ENCODE measurements at places on chromosomes 2 and 18. TPM values are rescaled to one million over a fixed set of nuclear protein-coding genes. Genes with fewer than 3 reads are reported as not detected.

GCG gene
- not detected for total RNA-seq

COL3A1 gene
- total RNA-seq, result 351 TPM

GPD2 gene
- total RNA-seq, result 35.7 TPM

ZAP70 gene
- total RNA-seq, result 1.3 TPM

TFCP2L1 gene
- 3.1 TPM for total RNA-seq

PAIP2B gene
- 1.3 TPM for total RNA-seq

TUBB8B gene
- not detected for total RNA-seq

CYTIP gene
- 16.0 TPM for total RNA-seq

TMEFF2 gene
- not detected for total RNA-seq

GPR35 gene
- total RNA-seq, result 1.9 TPM

TRIM43 gene
- total RNA-seq, result not detected

PPM1B gene
- total RNA-seq, result 66.8 TPM

ALLC gene
- not detected for total RNA-seq

Data from mesenteric fat pad (tissue), 1 donor.